Coronary artery (tissue), 2 donors: ENCODE measurements at places on chromosomes 4 and X.

DNA sequence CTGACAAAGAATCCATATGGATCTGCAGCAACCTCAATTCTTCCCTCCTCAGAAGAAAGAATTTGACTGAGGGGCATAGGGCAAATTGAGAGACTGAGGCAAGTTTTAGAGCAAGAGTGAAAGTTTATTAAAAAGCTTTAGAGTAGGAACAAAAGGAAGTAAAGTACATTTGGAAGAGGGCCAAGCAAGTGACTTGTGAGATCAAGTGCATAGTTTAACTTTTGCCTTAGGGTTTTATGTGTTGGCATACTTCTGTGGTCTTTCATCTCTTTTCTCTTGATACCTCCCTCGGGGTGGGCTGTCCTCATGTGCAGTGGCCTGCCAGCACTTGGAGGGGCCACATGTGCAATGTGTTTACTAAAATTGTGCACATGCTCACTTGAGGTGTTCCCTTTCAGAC is 98.0 kb upstream of the MAGEB16 start:
- no peak for DNase-seq

GRCh38 chr4:31009926-31010325 is 289.8 kb downstream of the PCDH7 start:
- DNase-seq: no peak

DNA sequence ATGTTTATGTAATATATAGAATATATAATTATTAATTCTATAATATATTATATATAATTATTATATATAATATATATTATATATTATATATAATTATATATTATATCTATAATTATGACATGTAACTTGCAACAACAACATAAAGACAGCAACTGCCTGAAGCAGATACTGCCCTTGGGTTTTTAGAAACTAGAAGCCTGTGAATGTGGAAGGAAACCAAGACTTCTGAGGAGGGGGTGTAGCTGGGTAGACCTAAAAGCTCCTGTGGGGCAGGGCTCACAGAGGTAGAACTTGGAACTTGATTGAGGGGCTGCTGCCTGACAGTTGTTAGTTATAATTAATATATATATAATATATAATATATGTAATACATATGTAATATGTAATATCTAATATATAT is 167.2 kb upstream of the SLIT2 start:
- DNase-seq: no peak

GRCh38 chr4:64095398-64095797 is 313.9 kb downstream of the TECRL start:
- no peak for DNase-seq

DNA sequence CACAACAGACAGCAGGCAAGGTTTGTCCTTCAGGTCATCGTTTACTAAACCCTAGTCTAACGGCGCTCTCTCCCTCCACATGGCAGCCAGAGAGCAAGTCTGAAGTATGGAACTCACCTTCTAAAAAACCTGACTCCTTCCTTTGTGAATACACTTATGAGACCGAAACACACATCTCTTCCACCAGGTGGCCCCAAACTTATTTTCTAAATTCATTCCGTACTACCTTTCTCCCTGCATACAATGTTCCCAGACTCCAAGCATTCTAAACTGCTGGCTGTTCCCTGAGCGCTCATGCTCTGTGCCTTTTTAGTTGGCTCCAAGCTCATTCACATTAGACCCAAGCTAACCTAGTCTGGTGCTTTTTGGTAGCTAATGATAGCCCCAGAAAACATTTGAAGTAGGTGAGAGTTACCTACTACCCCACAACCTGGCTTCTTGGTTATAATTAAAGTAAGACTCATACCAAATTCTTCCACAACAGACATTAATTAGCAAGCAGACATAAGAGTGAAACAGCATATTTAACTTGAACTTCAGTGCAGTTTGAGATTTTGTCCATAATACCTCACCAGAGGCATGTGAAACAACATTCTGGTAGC is 67.6 kb upstream of the DCLK2 start:
- no peak for DNase-seq

- DNase-seq: no peak
These were observed 48.4 kb downstream of the MTM1 start for GRCh38 chrX:150616863-150617198.

DNA sequence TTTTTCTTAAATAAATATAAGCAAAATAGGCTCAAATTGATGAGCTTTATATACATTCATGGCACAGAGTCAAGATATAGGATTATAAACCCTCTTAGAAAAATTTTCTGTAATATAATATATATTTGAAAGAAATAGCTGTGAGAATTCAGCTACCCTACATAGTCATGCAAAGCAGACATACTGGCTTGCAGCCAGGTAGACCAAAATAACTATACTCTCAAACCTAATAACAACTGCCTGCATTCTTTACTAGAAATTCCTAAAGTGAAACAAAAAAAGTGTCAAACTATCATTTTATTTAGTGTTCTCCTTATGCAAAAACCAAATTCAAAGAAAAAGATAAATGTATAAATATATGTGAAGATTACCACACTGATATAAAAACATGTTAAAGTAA is 1390.2 kb downstream of the C4orf33 start:
- no peak for DNase-seq

DNA sequence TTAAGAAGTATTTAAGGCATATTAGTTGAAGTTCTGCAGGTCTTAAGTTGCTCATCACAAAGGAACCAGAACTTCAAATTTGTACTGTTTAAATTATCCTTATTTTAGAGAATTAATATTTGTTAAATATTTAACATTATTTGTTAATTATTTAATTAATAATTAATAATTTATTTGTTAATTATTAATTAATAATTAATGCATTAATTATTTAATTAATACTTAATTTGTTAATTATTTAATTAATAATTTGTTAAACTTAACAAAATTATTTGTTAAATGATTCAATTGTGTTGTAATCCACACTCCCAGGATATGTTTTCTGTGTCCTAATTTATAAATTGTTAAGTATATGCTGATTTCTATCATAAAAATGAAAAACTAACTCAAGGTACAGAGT is 129.4 kb downstream of the GLRA3 start:
- no peak for DNase-seq

GRCh38 chr4:171521726-171522125 is 291.5 kb upstream of the GALNTL6 start:
- no peak for DNase-seq

GRCh38 chr4:96642490-96642889 is 802.6 kb downstream of the PDHA2 start:
- DNase-seq: no peak

- no peak for DNase-seq
These were observed 107.4 kb downstream of the DDIT4L start for GRCh38 chr4:100082852-100083251.

DNA sequence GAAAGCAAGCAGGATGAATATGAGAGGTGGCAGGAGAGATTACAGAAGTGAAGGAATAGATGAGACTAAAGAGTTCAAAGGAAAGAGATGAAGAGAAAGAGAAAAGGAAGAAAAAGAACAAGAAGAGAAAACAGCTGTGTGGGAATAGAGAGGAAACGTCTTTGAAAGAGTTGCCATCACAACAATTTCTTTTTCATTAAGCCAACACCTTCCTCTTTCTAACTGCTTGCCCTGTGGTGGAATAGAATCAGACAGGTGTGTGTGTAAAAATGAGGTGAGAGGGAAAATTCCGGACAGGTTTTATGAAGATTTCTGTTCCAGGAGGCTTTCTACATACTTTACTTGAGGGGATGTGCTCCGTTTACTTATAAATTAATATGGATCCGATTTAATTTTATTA is 28.8 kb downstream of the DTHD1 start:
- DNase-seq: no peak

DNA sequence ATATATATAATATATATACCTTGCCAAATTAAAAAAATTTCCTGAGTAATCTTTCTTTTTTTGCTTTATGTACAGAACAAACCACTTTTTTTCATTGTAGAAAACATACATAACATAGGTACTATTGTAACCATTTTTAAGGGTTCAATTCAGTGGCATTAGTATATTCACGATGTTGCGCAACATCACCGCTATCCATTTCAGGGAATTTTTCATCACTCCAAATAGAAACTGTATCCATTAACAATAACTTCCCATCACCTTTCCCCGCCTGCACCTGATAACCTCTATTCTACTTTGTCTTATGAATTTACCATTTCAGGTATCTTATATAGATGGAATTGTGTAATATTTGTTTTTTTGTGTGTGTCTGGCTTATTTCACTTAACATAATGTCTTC is 124.7 kb downstream of the MGST2 start:
- no peak for DNase-seq

DNA sequence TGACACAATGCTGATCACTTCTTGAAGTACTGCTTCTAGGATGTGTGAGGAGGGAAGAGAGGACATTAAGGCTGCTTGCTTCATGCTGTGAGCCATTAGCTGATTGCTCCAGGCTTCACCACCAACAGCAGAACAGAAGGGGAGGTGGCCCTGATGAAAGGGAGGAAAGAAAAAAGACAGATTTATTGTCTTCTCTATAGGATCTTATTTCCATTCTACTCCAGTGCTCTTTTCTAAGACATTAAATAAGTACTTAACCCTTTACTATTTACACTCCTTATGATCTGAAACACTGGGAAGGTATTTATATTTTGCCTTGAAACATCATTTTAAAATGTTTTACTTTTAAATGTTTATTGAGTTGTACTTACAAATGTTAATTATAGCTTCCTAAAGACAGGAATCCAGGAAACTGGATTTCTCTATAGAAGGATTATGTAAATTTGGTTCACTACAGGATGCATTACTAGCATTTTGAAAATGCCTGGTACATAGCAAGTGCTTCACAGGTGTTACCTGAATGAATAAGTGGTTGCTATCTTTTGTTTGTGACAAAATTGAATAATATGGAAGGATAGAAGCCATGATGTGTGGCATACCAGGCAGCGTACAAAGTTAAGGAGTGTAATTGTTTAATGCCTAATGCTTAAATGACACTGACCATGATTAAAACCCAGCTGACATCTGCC is 680.9 kb upstream of the ATOH1 start:
- DNase-seq: no peak

DNA sequence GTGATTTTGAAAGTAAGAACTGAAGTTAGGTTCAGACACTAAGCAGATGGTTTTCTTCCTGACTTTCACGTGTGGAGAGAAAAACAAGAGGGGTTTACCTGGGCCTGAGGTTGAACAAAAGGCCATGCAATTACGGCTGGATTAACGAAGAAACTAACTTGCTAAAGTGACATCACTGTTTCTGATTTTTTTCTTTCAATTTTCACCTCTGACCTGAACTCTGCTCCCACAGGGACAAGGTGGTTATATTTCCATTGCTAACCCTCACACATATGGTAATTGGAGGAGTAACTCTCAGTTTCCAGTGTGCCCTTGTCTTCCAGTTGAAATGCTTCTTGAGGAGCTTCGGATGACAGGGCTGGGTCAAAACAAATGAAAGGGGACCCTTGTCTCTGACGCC is 38.0 kb downstream of the MSN start:
- no peak for DNase-seq

DNA sequence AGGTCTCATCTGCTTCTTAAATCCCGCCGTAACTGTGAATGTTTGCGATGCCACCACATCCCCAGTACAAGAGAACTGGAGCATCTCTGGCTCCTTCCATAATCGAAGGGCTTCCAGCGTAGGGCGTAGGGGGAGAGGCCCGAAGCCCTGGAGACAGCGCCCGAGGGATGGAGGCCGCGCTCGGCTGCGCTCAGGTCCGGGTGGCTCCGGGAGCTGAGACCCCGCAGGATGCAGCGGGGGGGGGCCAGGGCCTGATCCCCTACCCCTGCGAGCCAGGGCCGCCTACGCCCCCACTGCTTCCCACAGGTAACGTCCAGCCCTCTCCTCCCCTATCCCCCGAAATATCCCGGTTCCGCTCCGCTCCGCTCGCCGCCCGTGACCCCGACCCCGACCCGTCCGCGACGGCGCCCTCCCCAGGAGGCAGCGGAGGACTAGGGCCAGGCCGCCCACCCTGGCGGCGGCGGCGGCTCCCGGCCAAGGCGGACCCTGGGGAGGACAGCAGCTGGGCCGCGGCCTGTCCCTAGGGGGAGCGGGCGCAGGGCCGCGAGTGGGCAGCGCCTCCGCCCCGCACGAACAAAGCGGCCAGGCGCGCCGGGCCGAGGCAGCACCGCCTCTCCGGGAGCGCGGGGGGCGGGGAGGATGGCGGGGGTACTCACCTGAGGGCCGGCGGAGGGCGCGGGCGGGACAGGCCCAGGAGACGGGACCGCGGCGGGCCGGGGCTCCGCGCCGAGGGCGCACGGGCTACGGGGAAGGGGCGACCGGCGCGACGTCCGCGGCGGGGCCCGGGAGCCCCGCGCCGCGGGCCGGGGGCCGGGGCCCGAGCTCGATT is 723 bp downstream of the WDFY3 start:
- DNase-seq: peak; percentile 74
